ENCODE measurements at places on chromosomes 5 and 9.

DNA sequence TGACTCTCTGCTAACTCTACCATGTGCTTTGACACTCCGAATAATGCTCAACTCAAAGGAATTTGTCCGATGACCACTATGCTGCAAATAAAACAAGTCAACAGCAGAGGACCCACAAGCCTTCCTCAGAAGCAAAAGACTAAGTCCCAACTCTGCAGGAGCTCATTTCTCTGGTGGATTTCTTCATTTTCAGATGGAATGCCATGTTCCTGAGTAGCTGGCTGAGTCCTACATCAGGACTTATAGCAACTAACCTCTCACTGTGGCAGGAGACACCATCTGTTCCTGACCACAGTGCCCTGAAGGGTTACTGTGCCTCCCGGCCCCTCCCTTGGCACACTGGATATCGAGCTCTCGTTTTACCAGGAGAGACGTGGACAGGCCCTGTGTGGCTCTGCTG, 20.8 kb downstream of the LHFPL2 start:
- DNase-seq, result no peak

- no peak for DNase-seq
Observed at GRCh38 chr9:89606049-89606623, 1.3 kb downstream of the GADD45G start.

DNA sequence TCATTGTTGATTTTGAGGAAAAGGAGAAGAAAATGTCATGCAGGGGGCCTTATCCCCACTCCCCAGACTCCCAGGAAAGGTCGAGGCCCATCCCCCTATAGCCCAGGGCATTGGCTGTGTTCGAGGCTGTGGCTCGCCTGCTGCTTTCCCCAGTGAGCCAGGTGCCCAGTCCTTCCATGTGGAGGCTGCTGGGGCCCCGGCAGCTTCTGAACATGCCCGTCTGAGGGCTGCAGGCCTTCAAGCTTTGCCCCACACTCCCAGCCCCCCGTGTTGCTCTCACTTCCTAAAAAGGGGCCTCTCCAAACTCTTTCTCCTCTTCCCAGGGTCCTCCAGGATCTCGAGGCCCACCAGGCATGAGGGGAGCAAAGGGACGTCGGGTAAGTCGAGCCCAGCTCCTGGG, 64.7 kb upstream of the ORM1 start:
- no peak for DNase-seq

- DNase-seq, result no peak
Observed at GRCh38 chr5:158695595-158696330, 404.0 kb downstream of the EBF1 start.

- DNase-seq, result no peak
Observed at GRCh38 chr5:52702877-52703276, 84.8 kb upstream of the ITGA1 start.

GRCh38 chr5:73673161-73673591, 47.2 kb downstream of the ARHGEF28 start:
- DNase-seq, result no peak

DNA sequence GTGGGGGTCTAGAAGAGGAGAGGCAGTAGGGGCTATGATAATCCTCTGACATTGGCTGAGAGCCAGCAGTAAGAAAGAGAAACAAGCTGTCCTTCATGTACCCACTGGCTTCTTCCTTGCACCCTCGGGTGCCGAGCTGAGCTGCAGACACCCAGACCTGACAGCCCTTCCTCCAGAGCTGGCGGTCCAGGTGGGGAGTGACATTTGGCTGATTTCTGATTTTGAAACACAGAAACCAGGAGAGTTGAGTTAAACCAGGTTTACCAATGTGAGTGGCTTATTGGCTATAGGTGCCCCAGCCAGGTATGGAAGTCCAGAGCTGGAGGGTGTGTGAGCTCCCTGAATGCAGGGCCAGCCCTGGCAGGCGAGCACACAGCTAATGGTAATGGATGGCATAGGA, 59.2 kb downstream of the GADD45G start:
- no peak for DNase-seq

DNA sequence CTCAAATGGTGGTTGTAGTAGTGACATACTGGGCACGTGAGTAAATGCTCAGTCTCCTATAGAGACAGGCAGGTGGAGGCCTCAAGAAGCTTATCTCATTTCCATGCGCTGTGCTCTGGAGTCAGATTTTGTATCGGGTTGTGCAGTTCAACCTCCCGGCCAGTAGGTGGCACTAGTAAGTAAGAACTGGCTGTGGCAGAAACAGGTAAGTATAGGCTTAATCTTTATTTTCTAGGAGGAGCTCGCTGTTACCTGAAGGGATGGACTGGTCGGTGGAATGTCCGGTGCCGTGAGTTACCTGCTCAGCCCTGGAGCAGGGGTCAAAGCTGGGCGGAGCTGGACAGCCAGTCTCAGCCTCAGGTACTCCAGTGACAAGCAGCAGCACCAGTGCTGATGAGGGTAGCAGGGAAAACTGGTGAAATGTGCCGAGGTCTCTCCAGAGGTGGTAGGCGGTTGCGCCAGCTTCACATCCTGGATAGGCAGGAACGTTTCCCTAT, 880.1 kb upstream of the SEMA6A start:
- DNase-seq, result no peak

DNA sequence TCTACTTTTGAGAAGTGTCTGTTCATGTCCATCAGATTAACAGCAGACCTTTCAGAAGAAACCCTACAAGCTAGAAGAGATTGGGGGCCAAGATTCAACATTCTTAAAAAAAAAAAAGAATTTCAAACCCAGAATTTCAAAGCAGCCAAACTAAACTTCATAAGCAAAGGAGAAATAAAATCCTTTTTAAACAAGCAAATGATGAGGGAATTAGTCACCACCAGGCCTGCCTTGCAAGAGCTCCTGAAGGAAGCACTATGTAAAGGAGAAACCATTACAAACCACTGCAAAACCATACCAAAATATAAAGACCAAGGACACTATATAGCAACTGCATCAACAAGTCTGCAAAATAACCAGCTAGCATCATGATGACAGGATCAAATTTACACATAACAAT, 124.6 kb upstream of the PDE4D start:
- DNase-seq, result no peak

DNA sequence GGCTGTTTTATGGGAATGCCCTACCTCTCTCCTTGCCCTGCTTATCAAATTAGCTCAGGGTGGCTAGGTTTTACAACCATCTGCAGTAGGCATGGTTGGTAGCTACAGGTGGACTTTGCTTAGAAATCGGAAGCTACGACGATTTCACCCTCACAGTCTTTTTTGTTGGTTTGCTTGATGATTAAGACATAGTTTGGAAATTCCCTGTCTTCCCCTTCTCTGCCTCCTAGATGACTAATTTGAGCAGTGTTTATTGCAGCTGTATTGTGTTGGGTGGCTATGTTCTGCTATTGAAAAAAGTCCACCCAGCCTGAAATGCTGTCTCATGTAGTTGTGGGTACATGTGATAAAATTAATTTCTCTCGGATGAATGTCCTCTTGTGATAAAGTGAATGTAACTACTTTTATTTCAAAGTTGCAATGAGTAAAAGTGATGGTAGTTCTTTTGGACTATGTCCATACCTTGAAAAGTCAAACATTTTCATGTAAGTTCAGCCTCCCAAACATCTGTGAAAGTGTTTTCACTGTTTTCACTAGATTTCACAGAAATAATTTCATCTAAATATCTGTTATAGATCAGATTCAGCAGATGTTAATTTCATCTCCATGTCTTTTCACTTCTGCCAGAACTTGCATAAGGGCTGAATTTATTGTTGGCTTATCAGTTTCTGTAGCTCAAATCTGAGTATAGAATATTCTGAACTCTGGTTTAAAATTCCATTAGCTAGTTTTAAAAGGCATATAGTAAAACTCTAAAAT, 37.3 kb upstream of the FYB1 start:
- DNase-seq, result no peak

- DNase-seq, result no peak
Observed at GRCh38 chr5:170289764-170290163, 7.8 kb downstream of the LCP2 start.

Measured in SIG-M5 (cell line).